ENCODE measurements at places on chromosomes 6 and 20. TPM values are rescaled to one million over a fixed set of nuclear protein-coding genes. Genes with fewer than 3 reads are reported as not detected.

Gene CBFA2T2
- total RNA-seq, result 4.7 TPM

Gene HAO1
- total RNA-seq, result not detected

Gene ABHD16B
- not detected for total RNA-seq

Gene ANKRD66
- total RNA-seq, result not detected

Gene DLL1
- total RNA-seq, result 0.21 TPM

Gene PSMB9
- 19.3 TPM for total RNA-seq

Gene MROH8
- total RNA-seq, result 0.69 TPM

Gene SNX5
- total RNA-seq, result 223 TPM

Gene C6orf15
- not detected for total RNA-seq

Gene IRF4
- 0.34 TPM for total RNA-seq

Gene GINS1
- 32.8 TPM for total RNA-seq

Gene SIRPB1
- 0.84 TPM for total RNA-seq

Gene C20orf202
- not detected for total RNA-seq

Gene ZFP57
- total RNA-seq, result not detected

Gene SNTA1
- 13.2 TPM for total RNA-seq

Gene FAM83B
- not detected for total RNA-seq

Gene SLC16A10
- 0.08 TPM for total RNA-seq

Gene SLC52A3
- 0.51 TPM for total RNA-seq

Gene NT5E
- 40.7 TPM for total RNA-seq

Gene HIVEP1
- 10.3 TPM for total RNA-seq

Gene CST7
- not detected for total RNA-seq

Gene FRK
- total RNA-seq, result 1.3 TPM

Gene DLK2
- total RNA-seq, result 7.8 TPM

Gene EYS
- not detected for total RNA-seq

Gene BAK1
- 41.1 TPM for total RNA-seq

Gene TOP1
- total RNA-seq, result 111 TPM

Gene VGLL2
- not detected for total RNA-seq
